Stimulated activated CD4-positive, alpha-beta T cell treated with anti-CD3 and anti-CD28 coated beads, Interleukin-15, amount 100 ng/mL, for 1 hour (primary cell): ENCODE measurements at places on chromosomes 6 and 20.

- DNase-seq: peak; percentile 91
Observed at GRCh38 chr6:34425498-34426410, at the start of gene RPS10. RPS10 (minus strand) TSS chr6:34426069; CDS start chr6:34425221, 848 bp downstream.

GRCh38 chr6:22980446-22980845 is 411.1 kb downstream of the HDGFL1 start:
- no peak for DNase-seq

- DNase-seq: no peak
Observed at GRCh38 chr6:52590152-52590891, 13.5 kb upstream of the TRAM2 start.

DNA sequence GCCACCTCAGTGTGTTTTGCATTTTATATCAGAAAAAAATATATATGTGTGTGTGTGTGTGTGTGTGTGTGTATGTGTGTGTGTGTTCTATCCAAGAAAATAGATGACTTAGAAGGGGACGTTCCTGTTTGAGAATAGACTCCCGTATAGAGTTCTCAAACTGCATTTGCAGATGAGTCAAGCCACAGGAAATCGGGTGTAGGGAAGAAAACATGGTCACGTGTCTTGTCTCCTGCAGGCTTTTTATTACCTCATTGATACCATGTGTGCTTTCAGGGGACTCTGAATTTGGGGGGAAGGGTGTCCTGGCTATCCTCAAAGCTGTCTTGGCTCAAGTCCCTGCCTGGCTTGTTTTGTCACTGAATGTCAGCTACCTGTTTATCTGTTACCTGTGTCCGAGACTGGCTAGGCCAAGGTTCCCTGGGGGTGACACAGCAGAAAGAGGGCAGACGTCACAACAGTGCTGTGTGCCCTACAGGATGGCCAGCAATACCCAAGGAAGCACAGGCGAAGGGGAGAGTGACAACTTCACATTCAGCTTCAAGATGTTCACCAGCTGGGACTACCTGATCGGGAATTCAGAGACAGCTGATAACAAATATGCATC is 55.7 kb upstream of the NOP56 start:
- DNase-seq: no peak

- DNase-seq: no peak
Observed at GRCh38 chr20:37274851-37275524, 13.4 kb upstream of the GHRH start.

- no peak for DNase-seq
Observed at GRCh38 chr6:45652416-45652815, 274.7 kb upstream of the SUPT3H start.

- no peak for DNase-seq
Observed at GRCh38 chr20:9368893-9369292, 145.5 kb upstream of the LAMP5 start.

- no peak for DNase-seq
Observed at GRCh38 chr6:7513529-7513928, 27.9 kb upstream of the DSP start.

DNA sequence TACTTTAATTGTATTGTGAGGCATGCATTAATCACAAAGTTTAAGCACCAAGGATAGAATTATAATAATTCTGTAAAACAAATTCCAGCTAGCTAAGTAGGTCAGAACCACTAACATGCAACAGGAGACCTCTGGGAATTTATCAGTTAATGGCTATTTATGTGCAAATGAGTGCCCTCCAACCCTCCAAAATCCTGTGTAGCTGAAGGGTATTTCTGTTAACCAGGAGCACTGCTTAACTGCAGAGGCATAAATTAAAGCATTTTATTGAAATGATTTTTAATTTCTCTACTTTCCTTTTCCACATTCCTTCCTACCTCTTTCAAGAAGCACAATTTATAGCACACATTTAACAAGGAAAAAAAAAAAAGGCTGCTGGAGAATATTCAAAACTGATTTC is 77.0 kb downstream of the MMS22L start:
- no peak for DNase-seq

DNA sequence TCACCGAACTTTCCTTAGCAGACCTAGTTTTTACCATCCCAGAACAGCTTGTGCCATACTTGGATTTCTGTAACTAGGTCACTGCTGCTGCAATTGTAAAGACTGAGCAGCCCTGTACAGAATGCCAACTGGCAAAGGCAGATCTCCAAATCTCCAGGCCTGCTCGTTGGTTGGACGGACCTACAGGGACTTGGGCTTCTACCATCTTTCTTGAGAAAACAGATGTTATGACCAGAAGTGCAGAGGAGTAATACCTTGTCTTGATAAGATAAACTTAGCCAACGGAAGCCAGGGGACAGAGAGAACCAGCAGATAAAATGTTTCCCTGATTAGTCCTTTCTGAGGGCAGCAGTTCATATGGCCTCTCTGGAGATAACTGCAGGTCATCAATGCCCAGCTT is 304.1 kb downstream of the RFPL4B start:
- no peak for DNase-seq

DNA sequence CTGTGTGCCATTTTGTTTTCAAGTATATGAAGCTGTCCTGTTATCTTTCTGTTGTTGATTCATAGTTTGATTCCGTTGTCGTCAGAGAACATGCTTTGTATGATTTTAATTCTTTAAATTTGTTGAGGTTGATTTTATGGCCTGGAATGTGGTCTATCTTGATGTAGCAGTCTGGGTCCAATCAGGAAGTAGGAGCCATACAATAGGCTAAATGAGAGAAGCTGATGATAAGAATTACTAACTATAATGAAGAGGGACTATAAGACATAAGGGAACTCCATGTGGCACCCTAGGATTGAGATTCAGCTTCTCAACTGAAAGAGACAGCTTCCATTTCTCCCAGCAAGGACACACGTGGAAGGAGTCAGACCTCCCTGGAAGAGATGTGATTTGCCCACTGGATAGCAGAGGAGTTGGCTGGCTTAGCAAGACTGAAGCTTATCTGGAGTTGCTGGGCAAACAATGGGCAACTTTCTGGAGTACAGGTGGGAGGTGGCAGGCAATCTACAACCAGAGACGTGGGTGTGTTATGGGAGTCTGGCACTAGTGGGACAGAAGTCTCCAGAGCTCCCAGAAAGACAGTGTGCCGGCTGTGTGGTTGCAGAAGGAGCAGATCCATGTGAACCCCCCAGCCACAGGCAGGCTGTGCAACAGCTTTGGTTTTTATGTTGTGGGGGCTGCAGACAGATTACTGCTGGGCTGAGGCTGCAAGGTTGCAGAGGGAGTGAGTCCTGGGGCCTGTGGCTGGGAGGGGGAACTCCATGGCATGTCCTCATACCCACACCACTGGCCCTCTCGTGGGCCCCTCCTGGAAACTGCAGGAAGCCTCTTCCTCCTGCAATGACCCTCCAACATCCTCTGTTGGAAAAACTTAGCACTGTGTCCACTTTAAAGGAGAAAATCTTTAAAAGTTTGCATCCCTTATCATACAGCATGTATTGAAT is 7.1 kb downstream of the ZNF831 start:
- DNase-seq: no peak

GRCh38 chr6:159931112-159931511 is 37.8 kb upstream of the IGF2R start:
- no peak for DNase-seq

- DNase-seq: no peak
Observed at GRCh38 chr6:90086517-90086916, 192.2 kb downstream of the GJA10 start.

- DNase-seq: no peak
Observed at GRCh38 chr6:142412658-142413057, 110.9 kb downstream of the ADGRG6 start.

- no peak for DNase-seq
Observed at GRCh38 chr20:53737396-53738038, 143.9 kb upstream of the ZNF217 start.

DNA sequence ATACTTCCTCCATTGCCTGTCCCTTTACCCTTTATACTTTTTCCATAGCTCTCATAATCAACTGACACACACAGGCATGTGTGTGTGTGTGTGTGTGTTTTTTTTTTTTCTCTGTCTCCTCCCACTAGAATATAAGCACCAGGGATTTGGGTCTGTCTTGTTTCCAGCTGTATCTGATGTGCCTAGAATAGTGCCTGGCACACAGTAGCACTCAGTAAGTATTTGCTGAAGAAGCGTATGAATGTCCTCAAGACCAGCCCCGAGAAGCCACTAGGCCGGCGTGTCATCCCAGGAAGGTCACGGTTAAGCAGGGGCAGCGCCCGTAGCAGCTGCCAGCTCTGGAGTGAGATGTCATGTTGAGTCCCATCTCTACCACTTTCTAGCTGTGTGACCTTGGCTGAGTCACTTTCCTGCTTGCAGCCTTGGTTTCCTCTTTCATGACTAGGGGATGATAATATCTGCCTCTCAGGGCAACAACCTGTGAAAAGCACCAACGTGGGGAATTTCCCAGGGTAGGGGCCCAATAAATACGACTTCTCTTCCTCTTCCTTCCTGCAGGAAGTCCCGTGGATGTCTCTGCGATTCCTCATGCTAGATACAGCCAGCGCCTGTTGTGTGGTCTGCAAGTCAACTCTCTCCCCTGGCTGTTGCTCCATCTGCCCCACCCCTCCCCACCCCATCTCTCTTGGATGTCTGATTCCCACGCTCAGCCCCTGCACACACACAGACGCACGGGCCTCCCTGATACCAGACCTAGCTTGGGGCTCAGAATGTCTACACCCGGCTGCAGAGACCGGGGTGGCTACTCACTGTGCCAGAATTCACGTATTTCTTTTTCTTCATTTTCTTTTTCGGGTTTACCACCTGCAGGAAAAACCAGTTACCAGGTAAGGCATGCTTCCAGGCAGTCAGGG is 58.1 kb downstream of the RAB44 start:
- peak; percentile 35 for DNase-seq

DNA sequence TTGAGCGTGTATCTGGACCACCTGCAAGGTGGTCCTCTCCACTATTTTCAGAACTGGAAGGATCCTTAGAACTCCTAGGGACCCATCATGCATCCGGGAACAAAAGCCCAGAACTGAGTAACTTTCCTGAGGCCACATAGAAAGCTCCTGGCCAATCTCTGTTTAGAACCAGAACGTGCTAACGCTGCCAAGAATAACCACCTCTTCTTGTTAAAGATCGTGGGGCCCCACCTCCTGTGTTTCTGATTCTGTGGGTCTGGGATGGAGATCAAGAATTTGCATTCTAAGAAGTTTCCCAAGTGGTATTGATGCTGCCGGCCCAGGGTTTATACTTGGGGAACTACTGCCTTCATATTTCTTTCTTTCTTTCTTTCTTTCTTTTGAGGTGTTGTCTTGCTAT is 13.3 kb downstream of the CD40 start:
- no peak for DNase-seq

GRCh38 chr6:158387036-158387435 is 74.8 kb downstream of the TULP4 start:
- DNase-seq: no peak

GRCh38 chr6:41917528-41917927 is 3.4 kb downstream of the MED20 start:
- DNase-seq: no peak

GRCh38 chr6:68679399-68679798 is 44.3 kb downstream of the ADGRB3 start:
- no peak for DNase-seq

DNA sequence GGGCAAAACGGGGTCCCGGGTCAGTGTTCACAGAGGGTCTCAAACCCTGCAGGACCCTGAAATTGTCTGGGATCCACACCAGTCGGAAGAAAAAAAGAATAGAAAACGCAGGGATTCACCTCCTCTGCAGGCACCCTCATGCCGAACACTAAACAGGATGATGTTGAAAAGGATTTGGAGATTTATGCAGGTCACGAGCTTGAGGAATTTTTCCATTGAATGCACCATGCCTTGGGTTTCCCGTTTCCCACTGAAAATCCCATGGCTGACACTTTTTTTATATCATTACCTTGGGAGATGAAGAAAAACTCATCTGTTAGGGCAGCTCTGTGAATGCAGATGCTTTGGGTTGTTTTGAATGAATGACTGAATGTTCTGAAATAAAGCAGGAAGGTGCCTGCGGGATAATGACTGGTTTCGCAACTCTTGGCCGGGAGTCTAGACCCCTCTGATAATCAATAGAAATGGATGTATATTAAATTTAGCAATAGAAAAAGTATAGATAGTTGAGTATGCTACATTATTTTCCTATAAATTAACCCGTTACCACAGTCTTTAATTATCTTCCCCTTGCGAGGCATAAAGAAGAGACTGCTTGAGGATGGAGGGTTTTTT is 147.5 kb upstream of the AFDN start:
- no peak for DNase-seq

- no peak for DNase-seq
Observed at GRCh38 chr20:50980071-50980681, 21.6 kb downstream of the MOCS3 start.

GRCh38 chr6:156464100-156464878 is 312.9 kb upstream of the ARID1B start:
- DNase-seq: no peak

- no peak for DNase-seq
Observed at GRCh38 chr6:51778666-51779065, 308.7 kb downstream of the PKHD1 start.

- DNase-seq: no peak
Observed at GRCh38 chr6:76840041-76840745, 623.1 kb downstream of the HTR1B start.

GRCh38 chr6:92690997-92691599 is 728.3 kb downstream of the EPHA7 start:
- no peak for DNase-seq

DNA sequence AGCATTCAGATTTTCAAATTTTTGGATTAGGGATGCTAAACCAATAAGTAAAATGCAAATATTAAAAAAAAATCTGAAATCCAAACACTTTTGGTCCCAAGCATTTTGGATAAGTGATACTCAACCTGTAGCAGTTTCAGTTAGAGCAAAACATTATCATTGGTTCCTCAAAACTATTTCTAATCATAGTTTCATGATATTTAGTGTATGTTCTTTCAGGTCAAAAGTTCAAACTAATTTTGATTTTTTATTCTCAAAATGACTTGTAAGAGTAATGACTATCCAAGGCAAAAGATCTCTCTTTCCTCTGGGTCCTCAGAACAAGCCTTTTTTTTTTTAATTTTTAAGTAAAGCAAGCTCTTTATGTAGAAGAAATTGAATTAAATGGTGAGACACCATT is 64.0 kb upstream of the TFB1M start:
- no peak for DNase-seq

GRCh38 chr6:31878726-31879125 is at the start of gene SLC44A4:
SLC44A4 (minus strand) TSS chr6:31878997; CDS start chr6:31878980, 17 bp downstream.
- DNase-seq: no peak

DNA sequence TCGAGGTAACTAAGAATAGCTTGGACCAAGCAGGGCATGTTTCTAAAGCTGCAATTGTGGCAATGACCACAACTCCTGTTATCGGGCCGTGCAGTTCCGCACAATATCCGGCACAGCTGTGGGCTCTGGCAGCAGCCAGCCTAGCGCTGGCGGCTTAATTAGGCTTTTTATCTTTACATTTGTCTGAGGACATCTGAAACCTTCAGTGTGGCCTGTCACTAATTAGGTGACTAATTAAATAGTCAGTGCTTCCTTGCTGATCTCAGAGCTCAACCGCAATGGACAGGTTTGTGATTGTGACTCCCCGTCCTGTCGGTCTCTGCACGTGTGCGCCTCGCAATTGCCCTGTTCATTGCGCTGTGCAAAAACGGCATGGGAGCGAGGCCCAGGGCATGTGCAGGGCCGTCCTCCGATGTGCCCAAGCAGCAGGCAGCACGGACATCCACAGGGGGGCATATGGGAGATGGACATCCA is 134.8 kb upstream of the INSM1 start:
- no peak for DNase-seq
